Stimulated activated CD4-positive, alpha-beta T cell treated with anti-CD3 and anti-CD28 coated beads, Interleukin-12 subunit alpha, Interleukin-12 subunit beta, amount 100 ng/mL, for 48 hours (primary cell): ENCODE measurements at places on chromosomes 1 and 21.

- DNase-seq, result no peak
These were observed 146.8 kb downstream of the PAPPA2 start for GRCh38 chr1:176609556-176610408.

GRCh38 chr1:91881280-91881679 lies 4.7 kb downstream of the TGFBR3 start:
- DNase-seq, result no peak

- no peak for DNase-seq
These were observed 23.9 kb upstream of the FAAH start for GRCh38 chr1:46370214-46370633.

GRCh38 chr1:172778456-172779455 lies 119.9 kb downstream of the FASLG start:
- DNase-seq, result no peak

DNA sequence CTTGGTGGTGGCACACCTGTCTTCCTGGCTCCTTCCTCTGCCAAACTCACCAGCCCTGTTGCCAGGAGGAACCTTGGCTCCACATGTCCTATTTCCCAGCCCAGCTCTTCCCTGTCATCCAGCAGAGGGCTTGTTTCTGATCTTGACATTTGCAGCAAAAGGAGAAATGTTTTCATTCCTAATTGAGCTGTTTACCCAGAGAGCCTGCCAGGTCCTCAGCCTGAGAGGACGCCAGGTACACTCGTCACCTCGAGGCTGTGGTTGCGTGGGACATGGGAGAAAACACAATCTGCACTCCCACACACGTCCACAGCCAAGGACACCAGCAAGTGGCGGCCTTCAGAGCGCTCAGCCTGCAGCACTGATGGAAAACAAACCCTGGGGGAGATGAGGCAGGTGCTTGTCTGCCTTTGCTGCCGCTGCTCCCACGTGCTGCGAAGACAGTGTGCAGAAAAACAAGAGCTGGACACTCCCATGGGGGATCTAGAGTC lies 132.8 kb upstream of the CD34 start:
- DNase-seq, result no peak

DNA sequence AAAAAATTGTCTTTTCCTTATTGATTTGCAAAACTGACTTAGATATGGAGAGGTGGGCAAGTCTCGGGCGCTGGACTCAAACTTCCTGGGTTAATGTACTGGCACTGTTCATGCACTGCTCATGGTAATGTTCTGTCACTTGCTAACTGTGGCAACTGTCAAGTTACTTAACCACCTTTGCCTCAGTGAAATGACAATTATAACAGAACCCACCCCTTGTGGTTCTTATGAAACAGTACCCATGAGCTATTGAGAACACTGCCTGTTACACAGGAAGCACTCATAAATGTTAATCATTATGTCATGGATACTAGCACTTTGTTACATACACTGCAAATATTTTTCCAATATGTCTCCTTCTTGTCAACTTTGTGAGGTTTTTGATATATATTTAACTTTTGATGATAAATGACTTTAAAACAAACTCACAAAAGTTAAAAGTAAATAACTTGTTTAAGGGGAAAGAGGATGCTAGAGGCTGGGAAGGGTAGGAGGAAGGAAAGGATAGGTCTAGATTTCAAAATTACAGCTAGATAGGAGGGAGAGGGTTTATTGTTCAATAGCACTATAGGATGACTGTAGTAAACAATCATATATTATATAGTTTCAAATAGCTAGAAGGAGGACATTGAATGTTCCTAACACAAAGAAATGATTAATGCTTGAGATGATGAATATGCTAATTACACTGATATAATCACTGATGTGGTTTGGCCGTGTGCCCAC lies 342.5 kb downstream of the ADGRL2 start:
- DNase-seq, result no peak

GRCh38 chr1:107702946-107703571 lies 261.9 kb downstream of the VAV3 start:
- DNase-seq, result no peak

GRCh38 chr1:198617406-198617805 lies 21.4 kb upstream of the PTPRC start:
- no peak for DNase-seq

DNA sequence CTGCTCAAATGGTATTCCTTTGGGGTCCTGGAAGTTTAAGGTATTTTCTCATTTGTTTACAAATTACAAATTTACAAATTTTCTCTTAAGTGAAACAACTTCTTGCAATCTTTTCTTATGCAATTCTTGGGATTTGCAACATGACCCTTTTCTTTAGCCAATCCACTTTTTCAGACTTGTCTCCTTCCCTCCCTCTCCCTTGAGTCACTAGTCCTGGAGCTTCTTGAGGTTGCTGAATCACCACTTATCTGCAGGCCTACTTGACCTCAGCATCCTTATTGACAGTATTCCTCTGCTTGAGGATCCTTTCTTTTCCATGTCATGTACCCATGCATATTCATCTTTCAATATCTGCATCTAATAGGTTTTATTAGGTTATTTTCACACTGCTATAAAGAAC lies 302.8 kb upstream of the ADAMTS5 start:
- DNase-seq, result no peak

DNA sequence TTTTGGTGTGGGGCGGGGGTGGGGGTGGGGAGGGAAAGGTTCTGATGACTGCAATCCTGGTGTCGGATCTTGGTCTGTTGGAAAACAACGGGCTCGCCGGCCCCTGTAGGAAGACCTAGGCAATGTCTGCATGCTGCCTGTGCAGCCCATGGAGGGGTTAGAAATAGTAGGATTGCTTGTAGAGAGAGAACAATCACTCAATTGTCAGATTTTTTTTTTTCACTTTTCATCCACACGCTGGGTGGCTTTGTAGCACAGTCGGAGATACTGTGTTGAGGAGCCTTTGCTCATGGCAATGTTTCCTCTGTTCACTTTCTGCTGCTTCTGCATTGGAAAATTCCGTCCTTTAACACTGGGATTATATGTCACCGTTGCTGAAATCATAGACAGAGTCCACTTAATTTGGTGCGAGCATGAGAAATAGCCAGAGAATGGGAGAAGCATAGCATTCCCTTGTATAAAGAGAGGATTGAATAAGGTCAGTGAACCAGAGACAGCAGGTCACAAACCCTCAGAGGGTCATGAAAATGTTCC lies 107.5 kb downstream of the MRPS6 start:
- no peak for DNase-seq

DNA sequence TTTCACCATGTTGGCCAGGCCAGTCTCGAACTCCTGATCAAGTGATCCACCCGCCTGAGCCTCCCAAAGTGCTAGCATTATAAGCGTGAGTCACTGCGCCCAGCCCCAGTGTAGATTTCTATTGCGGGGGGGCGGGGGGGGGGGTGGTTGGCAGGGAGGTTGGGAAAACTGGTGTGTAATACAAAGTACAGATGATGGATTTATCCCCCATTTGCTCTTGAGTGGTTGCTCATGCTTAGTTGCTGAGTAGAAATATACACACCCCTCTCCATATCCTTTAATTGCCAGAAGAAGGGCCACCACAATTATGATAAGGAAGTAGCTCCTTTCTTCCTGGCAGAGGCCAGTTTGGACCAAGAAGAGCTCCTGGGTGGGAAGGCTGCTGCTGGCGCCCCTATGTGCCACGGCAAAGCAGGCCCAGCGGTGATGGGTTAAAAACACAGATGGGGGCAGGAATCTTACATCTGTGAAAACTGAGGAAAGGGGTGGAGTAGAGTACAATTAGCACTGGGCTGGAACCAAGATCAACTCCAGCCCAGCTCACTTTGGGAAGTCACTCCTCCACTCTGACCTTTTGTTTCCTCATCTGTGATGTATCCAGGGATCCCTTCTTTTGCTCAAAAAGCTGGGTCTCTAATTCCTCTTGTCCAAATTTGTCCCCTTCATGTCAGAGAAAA lies 55.2 kb downstream of the MRPL37 start:
- no peak for DNase-seq

GRCh38 chr1:203612932-203613682 lies 13.5 kb upstream of the ATP2B4 start:
- DNase-seq, result no peak

DNA sequence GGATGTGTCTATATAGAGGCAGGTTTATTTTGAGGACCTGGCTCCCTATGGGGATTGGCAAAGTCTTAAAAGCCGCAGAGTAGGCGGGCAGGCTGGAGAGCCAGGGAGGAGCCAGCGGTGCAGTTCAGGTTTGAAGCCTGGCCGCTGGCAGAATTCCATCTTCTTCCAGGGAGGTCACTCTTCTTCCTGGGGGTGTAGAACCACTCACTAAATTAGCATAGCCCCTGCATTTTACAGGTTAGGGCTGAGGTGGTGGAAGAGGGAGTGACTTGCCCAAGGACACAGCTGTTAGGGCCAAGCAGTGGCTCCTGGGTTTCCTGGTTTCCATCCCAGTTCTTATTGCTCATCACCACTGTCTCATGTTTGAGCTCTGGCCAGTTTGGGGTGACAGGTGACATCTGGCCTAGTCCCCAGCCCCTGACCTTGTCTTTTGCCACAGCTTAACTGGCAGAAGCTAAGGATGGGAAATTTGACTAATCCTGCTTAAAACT lies 1.4 kb downstream of the PINK1 start:
- peak; percentile 8 for DNase-seq

DNA sequence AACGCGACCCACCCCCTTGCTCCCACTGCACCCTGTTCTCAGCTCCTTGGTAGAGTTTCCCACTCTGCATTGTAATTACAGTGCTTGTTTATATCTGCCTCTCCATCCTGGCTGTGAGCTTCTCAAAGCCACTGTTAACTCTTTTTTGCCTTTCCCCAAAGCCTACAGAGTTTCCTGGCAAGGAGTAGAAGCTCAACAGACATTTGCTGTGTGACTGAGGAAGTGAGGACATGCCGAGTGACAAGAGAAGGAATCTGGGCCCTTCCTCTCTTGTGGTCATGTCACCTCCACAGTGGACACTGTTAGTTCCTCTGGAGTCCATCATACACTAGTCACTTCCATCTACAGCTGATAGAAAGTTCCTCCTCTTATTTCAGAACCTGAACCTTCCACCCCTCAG lies 6.1 kb upstream of the IGSF8 start:
- no peak for DNase-seq

GRCh38 chr1:109485001-109485400 lies 1.3 kb downstream of the ATXN7L2 start:
- DNase-seq, result no peak

DNA sequence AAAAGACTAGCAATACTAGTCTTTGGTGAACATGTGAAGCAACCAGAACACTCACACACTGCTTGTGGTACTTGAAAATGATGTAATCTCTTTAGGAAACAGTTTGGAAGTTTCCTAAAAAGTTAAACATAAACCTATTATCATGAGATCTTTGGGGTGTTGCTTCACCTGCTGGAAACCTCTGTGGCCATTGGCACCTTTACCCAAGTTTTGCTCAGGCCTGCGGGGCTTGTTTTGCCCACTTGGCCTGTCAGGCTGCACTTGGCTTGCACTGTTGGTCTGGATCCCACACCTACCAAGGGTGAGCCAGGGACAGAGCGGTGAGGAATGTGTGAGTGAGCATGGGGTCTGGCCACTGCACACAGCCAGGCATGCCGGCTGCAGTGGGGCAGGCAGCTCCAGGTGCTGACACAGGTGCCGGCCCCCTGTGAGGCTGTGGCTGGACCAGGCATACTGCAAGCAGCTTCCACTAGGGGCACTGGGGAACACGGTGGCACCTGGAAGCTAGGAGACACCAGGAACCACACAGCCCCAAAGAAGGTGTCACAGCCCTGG lies 14.4 kb upstream of the FNBP1L start:
- no peak for DNase-seq

- no peak for DNase-seq
These were observed 7.2 kb downstream of the INAVA start for GRCh38 chr1:200901796-200902444.

DNA sequence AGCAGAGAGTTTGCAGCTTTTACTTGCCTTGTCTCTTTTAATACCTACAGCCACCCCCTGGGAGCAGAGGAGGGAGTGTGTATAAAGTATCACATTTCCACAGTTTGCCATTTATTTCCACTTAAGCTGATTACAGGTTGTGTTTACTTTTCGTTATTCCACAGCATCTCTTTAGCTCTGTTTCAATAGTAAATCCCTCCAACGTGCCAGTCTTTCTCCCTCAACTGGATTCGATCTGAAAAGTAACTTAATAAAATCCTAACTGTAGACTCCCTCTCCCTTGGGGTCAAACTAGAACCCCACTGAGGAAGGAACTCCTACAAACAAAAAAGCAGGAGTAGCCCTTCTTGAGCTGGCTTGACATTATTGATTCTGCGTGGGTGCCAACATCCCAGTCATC lies 3.1 kb upstream of the FCGR2A start:
- no peak for DNase-seq

- DNase-seq, result no peak
These were observed 1.2 kb downstream of the ITGA10 start for GRCh38 chr1:145908653-145909052.
